ENCODE measurements at places on chromosomes 4 and X.

DNA sequence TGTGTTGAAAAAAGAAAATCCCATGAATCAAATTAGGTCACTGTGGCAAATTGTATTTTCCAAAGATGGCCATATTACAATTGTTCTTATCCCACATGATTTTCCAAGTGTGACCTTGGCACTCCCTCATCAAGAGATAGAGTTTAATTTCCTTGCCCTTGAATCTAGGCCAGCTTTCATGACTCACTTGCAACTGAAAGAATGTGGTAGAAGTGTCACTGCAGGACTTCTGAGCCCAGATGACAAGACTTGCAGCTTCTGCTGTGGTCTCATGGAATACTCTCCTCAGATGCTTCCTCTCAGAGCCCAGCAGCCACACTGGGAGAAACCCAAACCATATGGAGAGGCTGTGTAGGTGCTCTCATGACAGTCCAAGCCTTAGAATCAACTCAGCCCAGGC is 139.0 kb downstream of the ADAMTS3 start:
- no peak for DNase-seq

- no peak for DNase-seq
These were observed 42.8 kb upstream of the PRKG2 start for GRCh38 chr4:81257816-81258215.

DNA sequence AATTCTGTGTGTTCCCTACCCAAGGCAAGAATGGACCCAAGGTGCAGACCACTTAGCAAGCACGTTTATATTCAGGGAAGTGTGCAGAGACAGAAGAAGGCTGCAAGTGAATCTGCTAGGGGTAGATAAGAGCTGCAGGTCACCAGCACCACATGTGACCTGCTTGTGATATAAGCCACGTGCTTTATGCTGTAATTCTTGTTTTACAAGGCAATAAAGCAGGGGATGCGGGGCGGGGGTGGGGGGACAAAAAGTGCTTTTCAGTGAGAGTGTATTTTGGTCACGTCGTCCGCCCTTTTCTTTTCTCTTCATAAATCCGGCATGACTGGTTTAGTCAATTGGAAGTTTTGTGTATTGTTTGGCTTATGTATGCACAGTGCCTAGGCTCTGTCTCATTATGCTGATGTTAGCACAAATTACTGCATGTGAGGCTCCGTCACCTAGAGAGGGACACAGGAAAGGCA is 192.7 kb downstream of the RBMX2 start:
- DNase-seq = no peak

- DNase-seq = no peak
These were observed 480.1 kb upstream of the FTHL17 start for GRCh38 chrX:31551913-31552312.

GRCh38 chr4:155684892-155685541 is 18.4 kb downstream of the GUCY1A1 start:
- no peak for DNase-seq

- no peak for DNase-seq
These were observed 770 bp upstream of the TIGD2 start for GRCh38 chr4:89110541-89110985.

GRCh38 chrX:134718105-134718965 is 60.1 kb upstream of the PLAC1 start:
- DNase-seq = no peak

GRCh38 chr4:35556387-35556786 is 687.9 kb downstream of the ARAP2 start:
- DNase-seq = no peak

DNA sequence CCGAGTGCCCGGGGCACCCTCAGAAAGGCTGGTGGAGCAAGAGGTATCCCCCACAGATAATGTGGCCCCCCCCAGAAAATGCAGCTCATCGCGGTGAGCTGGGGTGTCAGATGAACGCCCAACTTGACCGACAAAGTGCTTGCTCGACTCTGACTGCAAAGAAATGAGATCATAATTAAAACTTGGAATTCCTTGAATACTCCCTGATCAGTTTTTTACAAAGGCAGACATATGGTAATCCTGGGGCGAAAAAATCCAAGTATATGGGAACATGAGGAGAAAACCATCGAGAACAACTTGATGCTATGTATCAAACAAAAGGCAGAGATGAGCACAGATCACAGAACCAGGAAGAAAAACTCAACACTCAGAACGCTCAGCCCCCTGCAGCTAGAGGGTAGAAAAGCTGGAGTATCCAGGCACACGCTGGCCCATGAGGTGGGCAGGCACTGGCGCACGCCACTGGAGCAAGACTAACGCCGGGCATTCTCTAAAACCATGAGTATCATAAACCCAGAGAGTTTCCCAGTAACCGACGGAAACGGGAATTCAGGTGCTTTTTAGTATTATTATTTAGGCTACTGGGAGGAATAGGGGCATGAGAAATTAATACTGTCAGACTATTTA is 127.3 kb downstream of the AFAP1 start:
- no peak for DNase-seq

DNA sequence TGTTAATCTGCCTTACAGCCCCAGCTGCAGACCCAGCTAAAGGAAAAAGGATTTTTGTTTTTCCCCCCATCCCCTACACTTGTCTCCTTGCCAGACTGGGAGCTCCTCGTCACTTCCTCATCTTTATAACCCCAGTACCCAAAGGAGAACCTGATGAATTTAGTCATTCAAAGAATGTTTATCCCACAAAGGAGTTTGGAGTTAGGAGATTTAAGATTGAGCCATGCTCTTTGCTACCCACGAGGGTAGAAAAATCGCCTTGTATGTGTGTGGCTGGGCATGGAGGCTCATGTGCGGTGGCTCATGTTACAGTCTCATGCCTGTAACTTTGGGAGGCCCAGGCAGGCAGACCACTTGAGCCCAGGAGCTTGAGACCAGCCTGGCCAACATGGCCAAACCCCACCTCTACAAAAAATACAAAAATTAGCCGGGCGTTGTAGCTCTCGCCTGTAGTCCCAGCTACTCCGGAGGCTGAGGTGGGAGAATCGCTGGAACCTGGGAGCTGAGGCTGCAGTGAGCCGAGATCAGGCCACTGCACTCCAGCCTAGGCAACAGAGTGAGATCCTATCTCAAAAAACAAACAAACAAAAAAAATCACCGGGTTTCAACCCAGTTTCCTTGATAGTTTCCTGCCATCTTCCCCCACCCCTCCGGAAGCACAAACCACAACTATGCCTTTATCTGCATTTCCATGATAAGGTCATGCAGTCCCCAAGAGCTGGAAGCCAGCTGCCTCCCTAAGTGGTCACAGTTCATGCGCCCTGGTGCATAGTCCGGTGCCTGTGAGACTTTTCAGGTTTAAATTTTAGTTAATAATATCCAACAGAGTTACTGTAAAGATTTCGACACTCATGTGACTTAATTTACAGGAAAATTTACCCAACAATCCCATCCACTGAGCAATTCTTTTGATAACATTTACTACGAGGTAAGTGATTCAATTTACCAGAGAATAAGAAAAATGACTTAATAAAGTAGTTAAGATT is 1.5 kb downstream of the CFAP97 start:
- DNase-seq = no peak

- no peak for DNase-seq
These were observed 170.3 kb downstream of the LDB2 start for GRCh38 chr4:16728111-16728510.

GRCh38 chr4:91887926-91888325 is 415.8 kb upstream of the GRID2 start:
- DNase-seq = no peak

- no peak for DNase-seq
These were observed 124.1 kb upstream of the PDHA2 start for GRCh38 chr4:95715830-95716229.

DNA sequence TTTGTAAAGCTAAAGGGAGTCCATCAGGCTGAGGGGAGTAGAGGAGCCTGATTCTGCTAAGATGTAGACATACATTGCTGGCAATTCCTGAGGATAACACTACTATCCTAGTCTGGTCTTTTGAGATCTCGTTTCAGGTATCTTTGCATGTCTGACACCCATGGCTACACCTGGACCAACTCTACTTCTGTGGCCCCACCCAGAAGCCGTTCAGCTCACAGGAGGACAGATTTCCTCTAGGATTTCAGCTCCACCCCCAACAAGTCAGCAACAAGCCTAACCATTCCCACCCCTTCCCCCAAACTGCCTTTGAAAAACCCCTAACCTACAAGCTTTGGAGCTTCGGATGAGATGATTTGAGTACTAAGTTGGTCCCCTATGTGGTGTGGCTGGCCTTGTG is 848.2 kb downstream of the NLGN4X start:
- DNase-seq = no peak

GRCh38 chr4:182724414-182724813 is 192.8 kb downstream of the DCTD start:
- DNase-seq = no peak

DNA sequence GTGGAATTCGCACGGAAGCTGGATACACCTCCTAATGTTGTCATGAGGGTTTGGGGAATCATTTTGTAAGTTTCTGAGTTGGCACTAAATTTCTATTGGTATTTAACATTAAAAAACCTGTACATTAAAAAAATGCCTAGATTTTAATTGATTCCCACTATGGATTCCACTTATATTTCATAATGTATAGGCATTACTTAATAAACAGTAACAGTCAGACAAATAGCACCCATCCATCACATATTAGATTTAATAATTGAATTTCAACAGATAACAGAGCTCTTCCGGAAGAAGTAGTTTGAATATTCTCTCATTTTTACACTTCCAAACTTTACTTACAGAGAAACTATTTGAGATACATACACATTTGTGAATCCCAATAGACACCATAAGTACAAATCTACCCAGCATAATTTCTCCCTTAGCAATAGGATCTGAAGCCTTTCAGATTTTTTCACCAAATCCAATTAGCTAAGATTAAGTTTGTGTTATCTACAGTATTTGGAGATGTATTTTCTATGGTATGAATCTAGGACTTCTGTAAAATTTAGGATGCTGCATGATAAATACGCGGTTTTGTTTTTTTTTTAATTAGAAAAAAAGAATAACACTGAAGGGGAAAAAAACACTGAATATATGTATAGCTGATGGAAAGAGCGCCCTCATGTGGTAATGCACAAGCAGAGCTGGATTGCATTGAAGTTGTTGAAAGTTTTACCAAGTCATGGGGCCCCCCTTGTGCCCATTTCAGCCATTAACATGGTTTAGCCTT is 12.2 kb upstream of the ODAM start:
- DNase-seq = no peak

DNA sequence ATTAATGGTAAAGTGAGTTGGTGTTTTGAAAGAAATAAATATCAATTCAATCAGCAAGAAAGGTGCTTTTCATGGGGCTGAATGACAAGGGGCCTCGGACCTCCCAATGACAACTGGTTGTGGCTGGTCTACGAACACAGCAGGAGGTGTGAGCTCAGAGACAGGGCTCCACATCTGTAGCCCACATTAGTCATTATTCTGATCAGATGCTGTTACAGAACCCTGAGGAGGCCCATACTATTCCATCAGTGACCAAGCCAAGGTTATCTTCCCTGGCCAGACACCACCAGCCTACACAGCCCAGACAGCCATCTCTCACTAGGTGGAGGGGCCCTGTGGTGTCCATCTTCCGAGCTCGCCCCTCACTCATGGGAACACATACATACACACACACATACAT is 168.8 kb downstream of the SH3KBP1 start:
- no peak for DNase-seq

DNA sequence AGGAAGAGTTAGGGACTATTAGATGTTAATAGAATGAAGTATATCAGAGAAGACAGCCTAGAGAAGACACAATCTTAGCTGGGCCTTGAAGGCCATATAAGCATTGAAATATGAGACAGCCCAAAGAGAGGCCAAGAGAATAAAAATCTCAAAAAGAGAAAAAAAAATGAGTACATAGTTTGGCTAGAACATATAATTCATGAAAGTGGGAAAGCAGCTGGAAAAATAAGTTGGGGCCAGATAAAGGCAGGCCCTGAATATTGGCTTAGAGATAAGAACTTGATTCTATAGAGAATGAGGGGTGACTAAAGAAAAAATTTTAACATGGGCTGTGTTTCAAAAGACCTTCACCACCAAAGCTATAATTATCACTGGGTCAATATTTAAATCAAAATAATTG is 7.4 kb upstream of the UTP3 start:
- no peak for DNase-seq

DNA sequence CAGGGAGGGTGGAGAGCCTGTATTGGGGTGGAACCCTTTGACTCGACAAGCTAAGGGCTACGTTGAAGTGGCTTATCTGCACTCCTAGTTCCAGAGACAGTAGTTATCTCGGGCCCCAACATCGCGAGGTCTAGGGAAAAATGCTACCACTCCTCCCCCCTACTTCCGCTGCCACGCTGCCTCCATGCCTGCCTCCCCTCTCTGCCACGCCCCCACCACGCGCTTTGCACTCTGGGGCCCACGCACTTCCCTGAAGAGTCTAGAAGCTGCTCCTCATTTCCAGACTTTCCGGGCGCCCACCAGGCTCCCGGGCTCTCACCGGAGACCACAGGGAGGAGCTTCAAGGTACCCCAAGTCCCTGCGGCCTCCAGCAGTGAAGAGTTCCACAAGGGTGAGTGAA is at the start of gene PASD1:
TSS of gene PASD1 (plus strand) at position 227 of the 400 bp plus-strand sequence. CDS start 37,879 bp downstream, outside the sequence.
- DNase-seq = no peak

- DNase-seq = no peak
These were observed 59.1 kb downstream of the IGFBP7 start for GRCh38 chr4:57051095-57051494.

DNA sequence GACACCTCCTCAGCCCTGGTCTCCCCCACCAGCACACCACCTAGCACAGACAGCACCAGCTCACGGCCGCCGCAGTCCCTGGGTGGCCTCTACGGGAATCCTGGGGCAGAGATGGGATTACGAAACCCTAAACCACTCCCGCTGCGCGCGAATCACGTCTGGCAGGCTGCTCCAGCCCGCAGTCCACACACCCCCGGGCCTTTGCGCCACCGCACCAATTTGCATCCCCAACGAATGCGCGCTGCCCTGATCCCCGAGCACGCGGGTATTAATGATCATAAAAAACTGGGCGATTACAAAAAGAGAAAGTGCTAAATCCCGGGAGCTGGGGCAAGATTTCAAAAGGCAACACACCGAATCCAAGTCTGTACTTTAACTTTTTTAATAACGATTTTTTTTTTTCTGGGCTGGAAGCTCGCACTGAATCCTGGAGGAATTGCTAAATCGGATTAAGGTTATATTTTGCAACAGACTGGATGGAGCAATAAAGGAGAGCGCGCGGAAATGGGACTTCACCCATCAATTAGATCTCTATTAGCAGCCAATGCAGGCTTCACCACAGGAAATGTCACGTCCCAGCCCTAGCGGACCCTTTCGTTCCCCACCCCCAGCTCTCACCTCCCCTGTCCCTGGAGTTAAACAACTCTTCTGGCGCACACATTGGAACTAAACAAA is 69.8 kb upstream of the TMEM33 start:
- no peak for DNase-seq
